ENCODE measurements at places on chromosomes 7 and 10. TPM values are rescaled to one million over a fixed set of nuclear protein-coding genes. Genes with fewer than 3 reads are reported as not detected.

Gene FANK1
- total RNA-seq: 4.8 TPM

Gene PPP1R17
- not detected for total RNA-seq

Gene ING3
- 18.9 TPM for total RNA-seq

Gene PON1
- not detected for total RNA-seq

Gene RAPGEF5
- 3.6 TPM for total RNA-seq

Gene SLC39A12
- total RNA-seq: not detected

Gene TIMM23B
- total RNA-seq: 16.1 TPM

Gene PTF1A
- total RNA-seq: not detected

Gene FAM13C
- not detected for total RNA-seq

Gene TRIM73
- 0.20 TPM for total RNA-seq

Gene CHAT
- not detected for total RNA-seq

DNA sequence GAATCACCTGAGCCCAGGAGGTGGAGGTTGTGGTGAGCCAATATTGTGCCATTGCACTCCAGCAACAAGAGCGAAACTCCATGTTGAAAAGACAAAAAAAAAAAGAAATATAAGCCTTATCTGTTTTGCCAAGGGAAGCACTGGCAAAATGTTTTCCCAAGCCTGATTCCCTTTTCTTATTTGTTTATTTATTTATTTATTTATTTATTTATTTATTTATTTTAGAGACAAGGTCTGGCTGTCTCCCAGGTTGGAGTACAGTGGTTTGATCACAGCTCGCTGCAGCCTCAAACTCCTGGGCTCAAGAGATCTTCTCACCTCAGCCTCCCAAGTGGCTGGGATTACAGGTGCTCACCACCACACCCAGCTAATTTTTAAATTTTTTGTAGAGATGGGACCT, 44.2 kb downstream of the SVOPL start:
- DNase-seq: no peak

DNA sequence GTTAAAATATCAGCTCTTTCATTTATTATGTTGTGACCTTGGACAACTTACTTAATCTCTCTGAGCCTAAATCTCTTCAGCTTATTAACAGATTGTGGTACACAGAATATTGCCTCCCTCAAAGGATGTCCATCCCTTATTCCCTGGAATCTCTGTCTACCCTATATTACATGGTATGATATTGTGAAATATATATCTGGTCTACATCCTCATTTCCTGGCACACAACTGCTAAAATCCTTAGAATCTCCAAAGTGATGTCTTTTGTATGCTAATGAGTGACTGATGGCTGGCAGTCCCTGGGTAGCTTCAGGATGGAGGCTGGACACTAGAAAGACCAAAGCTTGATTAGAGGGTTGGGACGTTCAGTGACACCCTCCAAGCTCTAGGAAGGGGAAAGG, 25.8 kb downstream of the ZNF438 start:
- DNase-seq: no peak

DNA sequence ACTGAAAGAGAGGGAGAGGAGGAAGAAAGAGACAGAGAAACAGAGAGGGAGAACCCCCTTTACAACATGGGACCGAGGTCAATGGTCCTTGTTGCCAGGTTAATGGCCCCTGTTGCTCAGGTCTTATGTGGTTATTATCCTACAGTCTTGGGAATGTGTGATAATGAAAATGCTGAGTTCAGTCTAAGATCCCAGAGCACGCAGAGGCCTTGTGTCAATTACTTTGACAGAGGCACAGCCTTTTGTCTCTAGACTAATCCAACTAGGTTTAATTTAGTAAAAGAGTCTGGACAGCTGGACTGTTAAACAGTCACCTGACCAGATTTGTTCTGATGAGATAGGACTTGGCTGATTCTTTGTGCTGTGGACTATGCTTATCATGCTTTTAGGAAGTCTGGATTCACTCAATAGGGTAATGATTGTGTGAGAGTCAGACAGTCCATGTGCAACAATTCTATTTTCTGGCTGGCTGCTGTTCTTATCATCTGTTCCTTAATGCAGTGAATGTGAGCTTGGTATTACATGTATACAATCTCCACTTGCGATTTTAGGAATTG, 157.4 kb upstream of the MAGI2 start:
- DNase-seq: no peak

GRCh38 chr7:41145656-41146055, 557.2 kb downstream of the INHBA start:
- no peak for DNase-seq

DNA sequence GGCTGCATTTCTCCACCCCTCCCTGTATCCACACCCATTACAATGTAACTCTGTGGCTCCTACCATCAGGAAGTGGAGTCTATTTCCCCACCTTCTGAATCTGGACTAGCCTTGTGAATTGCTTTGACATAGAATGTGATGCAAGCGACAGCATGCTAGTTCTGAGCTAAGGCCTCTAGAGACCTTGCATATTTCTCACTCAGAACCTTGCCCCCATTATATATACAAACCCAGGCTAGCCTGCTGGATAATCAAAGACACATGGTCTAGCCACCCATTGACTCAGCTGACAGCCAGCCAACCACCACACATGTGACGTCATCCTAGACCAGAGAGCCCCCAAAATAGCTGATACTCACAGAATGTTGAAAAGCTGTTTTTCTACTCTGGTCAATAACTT, 77.9 kb downstream of the CCDC71L start:
- DNase-seq: no peak

DNA sequence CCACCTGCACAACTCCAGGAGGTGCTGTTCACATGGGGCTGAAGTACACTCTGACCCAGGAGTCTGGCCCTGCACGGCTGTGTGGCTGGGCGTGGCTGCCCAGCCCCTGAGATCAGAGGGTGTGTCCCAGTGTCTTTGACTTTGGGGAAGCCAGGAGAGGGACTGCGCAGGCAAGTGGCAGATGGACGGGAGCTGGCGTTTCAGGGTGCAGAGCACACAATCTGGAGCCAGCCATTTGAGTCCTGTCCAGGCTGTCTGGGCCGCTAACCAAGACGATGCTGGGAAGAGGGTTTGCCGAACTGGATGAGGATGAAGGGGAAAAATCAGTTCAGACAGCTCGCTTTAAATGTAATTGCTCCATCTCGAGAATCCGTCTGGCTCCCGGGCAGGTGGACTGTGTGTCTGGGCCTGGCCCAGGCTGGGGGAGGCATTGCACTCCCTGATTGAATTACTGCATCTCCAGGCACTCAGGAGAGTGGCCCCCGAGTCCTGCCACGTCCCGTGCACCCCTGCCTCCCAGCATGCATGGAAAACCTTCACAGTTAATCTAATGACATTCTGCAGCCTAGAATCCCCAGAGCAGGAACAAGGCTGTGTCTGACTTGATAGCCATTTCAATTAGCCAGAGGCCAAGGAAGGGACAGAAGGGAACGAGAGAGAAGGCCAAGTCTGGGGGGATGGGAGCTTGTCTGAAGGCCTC, 120.8 kb upstream of the NANOS1 start:
- peak; percentile 92 for DNase-seq

DNA sequence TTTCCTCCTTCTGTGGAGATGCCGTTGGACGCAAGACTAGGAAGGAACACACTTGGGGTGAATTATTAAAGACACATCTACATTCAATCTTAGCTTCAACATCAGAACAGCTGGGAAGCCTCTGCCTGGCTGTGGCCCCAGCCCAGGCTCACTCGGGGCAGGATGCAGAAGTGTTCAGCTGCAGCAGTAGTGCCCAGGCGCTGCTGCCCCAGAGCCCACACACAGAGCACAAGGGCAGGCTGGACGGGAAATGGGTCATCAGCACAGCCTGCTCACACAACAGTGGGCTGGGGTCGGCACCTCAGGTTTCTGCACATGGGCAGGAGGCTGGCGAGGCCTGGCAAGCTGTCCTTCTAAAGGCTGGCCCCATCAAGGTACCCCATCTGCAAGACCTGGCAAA, 42.5 kb downstream of the NOD1 start:
- no peak for DNase-seq

- DNase-seq: no peak
Observed at GRCh38 chr7:118734541-118734940, 510.0 kb downstream of the ANKRD7 start.

DNA sequence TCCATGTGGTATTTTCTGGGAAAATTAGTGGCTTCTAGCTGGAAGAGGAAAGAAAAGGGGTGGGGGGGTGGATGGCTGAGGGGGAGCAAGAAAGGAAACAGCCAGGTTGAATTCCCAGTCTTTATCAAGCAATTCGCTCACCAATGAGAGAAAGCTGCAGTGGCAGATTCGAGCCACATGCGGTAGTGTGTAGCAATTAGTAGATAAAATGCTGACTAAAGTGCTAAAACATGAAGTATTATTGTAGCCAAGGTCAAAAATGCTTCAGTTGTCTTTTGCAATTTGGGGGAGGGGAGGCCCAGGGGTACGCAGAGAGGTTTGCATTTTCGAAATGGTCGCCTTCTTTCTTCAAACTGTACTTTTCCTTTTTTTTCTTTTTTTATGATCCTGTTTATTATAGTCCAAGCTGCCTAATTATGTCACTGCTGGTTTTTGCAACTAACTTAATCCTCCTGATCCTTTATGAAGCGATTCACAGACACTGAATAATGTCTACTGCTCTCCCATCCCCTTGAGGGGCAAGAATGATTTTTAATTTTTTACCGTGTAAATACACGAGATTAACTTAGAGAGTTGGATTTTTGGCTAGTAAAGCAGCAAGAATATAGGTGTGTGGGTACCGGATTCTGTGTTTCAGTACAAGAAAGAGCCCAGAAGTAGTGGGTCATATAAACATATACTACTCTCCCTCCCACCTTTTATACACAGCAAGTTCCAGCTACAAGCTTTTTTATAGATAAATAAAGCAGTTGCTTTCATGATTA, 3.6 kb upstream of the ARID5B start:
- DNase-seq: peak; percentile 83

DNA sequence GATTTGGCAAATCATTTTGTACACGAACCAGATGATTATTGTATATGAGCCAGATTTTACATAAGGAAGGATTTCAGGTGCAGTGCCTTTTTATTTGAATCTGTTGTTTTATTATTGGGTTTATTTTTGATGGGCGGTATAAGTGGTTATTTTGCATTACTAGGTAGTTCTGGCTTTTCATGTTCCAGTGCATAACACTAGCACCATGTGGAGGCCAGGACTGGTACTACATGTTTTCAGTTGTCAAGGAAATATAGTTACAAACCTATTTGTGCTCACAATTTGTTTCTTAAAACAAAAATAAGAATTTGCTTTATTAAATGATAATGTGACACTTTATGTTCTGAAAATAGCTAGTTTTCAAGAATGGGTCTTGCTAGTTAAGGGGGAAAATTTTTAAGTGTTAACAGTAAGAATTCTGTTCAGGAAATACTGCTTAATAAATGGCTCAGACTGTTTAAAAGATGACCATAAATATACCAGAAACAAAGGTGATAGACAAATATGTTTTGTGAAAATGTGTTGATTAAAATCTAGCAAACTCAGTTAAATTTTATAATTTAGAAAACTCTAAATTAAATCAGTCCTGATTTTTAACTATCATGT, 7.1 kb upstream of the SEMA3E start:
- DNase-seq: peak; percentile 25

GRCh38 chr10:70435241-70436085, 6.0 kb downstream of the NODAL start:
- no peak for DNase-seq

- DNase-seq: no peak
Observed at GRCh38 chr10:28631896-28632583, 45.3 kb upstream of the BAMBI start.

GRCh38 chr7:924541-925231, 29.8 kb downstream of the ADAP1 start:
- DNase-seq: no peak

All from G401 (cell line).